DMS79 (cell line): ENCODE measurements at places on chromosomes 11 and 22.
A peak's percentile ranks its signal among the peaks of the same experiment; 100 is the strongest.

GRCh38 chr22:20550057-20550817, 42.8 kb downstream of the MED15 start:
- DNase-seq: no peak

DNA sequence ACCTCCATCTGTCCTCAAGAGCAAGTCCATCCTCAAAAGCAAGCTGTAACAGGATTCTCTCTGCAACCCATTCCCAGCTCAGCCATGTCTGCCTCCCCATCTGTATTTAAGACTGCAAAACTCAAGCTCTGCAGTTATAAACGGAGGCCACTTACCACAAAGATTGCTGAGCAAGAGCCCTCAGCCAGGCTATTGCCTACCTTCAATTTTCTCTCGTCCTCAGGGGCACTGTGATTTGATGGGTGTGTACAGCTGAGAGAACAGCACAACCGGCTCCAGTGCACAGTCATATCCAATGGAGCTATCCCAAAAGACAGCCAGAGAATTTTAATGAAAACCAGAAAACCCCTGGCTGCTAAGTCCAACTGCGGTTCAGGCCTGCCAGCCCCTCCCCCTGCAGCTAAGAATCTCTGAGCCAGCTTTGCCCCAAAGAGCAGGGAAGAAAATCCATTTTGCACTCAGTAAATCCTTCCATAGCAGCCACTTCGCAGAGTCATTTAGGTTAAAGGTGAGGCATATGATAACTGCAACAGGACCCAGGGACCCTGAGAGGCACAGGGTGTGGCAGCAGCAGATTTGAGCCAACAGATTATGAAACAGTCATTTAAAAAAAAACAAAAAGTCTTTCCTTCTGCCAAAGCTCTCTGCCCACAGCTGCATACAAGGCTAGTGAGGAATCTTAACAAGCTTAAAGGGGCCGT, 37.6 kb downstream of the RAB30 start:
- DNase-seq: peak; percentile 57

GRCh38 chr11:129224538-129224937, 32.4 kb upstream of the ARHGAP32 start:
- DNase-seq: no peak

GRCh38 chr11:83042964-83043711, 28.6 kb downstream of the RAB30 start:
- DNase-seq: no peak

DNA sequence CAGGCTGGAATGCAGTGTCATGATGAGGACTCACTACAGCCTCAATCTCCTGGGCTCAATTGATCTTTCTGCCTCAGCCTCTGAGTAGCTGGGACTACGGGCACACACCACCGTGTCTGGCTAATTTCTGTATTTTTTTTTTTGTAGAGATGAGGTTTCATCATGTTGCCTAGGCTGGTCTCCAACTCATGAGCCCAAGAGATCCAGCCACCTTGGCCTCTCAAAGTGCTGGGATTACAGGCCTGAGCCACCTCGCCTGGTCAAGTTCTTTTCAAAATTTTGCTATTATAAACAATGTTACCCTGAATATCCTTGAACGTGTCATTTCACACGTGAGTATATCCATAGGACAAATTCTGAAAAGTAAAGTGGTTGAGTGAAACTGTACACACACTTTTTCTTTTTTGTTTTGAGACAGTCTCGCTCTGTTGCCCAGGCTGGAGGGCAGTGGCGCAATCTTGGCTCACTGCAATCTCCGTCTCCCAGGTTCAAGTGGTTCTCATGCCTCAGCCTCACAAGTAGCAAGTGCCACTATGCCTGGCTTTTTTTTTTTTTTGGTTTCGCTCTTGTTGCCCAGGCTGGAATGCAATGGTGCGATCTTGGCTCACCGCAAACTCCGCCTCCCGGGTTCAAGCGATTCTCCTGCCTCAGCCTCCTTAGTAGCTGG, 21.6 kb upstream of the EP300 start:
- peak; percentile 46 for DNase-seq

GRCh38 chr11:44096360-44097185, 1.1 kb downstream of the EXT2 start:
- no peak for DNase-seq
